ENCODE measurements at places on chromosomes 11 and 22.

DNA sequence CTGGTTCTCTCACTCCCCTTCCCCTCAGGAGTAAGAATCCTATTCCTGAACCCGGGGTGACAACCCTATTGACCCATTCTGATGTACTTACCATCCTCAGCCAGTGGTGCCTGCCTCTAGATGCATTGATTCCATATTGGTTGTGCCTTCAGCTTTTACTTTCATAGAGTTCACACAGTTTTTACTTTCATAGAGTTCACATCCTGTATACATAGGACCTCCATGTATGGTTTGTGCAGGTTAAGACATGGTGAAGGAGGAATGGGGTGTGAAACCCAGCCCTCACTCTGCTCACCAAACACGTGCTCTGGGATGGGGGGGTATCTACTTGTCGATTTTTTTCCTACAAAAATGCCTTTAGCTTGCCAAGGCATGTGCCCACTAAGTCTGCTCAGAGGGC lies 105.6 kb upstream of the TBCEL start:
- no peak for DNase-seq

- no peak for DNase-seq
Measured at GRCh38 chr11:61847914-61848581, 19.9 kb downstream of the FADS2 start.

DNA sequence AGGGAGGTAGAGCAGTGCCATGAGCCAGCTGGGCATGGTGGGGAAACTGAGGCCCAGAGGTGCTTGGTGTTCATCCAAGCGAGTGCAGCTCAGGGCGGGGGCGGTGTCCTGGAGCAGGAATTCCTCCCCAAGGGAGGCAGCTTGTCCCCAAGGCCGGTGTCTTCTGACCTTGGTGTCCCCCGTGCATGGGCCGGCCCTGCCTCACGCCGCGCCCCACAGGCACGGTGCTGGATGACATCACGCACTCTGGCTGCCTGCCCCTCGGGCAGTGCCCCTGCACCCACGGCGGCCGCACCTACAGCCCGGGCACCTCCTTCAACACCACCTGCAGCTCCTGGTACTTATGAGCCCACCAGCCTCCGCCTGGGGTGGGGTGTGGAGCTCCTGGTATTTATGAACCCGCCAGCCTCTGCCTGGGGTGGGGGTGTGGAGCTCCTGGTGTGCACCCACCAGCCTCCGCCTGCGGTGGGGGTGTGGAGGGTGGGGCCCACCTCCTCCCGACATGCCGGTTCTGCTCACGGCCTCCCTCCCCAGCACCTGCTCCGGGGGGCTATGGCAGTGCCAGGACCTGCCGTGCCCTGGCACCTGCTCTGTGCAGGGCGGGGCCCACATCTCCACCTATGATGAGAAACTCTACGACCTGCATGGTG lies 6.7 kb downstream of the MUC5B start:
- no peak for DNase-seq

DNA sequence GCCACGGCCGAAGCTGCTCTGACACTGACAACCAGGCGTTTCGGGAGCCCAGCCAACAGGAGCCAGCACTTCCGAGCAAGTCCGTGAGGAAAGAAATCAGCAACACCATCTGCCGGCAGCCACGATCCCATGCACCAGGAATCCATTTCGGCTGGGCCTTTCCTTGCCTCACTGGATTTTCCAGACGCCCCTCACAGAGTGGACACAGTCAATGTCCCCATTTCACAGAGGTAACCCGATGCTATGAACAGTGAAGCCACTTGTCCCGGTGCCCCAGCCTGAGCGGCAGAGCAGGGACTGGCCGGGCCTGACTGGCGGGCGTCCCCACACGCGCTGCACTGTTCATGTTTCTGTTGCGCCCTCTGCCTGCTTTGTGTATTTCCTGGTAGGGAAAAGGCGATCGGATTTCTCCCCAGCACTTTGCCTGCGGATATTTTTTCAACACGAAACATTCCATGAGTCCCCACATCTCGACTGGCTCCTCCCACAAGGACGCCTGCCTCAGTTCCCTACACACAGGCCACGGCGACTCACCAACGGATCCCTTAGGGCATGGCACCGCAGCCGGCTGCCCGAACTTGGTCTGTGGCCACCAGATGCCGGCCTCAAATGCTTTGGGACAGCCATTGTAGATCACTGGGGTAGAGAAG lies 55.3 kb downstream of the TRMU start:
- no peak for DNase-seq

DNA sequence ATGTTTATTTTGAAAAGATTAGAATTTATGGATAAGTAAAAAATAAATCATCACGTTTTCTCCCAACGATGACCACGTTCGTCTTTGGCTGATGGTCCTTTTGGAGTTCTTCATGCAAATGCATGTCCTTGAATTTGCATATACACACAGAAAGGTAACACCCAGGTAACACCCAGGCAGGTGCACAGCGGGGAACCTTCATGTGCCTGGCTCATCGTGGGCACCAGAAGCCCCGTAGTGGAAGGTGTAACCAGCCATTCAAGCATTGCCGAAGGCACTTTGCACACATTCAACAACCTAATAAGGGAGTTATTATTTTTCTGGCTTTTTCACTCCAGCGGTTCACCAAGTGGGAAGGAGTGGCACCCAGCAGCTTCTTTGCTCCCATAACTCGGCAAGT lies 404.6 kb downstream of the TBC1D22A start:
- no peak for DNase-seq

DNA sequence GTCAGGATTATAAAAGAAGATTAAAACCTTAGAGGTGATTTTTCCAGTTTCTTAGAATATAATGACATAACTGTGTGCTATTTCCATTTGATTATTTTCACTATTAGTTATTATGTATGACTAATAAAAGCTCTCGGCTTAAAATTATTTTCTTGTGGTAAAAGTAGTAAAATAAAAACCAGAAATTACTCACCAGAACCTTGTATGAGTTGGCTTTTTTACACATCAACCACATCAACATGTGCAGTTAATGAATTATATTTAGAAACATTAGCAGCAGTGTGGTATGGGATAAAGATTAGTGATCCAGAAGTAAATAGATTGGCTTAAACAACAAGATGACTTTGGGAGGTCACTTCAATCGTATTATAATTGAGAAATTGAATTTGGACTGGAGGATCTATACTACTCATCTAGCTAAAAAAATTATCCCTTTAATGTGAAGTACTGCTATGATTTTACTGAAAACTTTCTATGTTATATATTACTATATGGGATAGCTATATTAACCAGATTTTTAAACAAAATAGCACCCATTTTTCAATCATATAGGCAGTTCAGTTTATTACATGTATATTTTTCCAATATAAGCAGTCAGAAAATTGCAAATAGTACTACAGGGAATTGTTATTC lies 2.8 kb upstream of the BCO2 start:
- DNase-seq, result no peak

DNA sequence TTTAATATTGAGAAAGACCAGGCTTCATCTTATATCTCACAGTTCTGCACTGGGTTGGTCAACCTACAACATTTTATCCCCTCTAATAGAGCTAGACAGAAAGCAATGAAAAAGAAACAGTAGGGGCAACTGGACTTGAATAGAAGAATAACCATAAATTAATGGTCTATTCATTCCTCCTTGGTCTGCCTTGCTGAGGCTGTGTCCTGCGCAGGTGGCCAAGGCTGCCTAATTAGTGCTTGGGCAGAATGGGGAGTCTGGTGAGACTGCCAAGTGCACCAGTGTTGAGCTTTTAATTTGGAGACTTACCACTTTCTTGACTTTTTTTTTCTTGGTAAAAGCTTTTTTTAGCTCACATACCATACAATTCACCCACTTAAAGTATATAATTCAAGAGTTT lies 35.0 kb upstream of the SPON1 start:
- no peak for DNase-seq

GRCh38 chr11:113377681-113378412 lies 9.7 kb upstream of the ANKK1 start:
- no peak for DNase-seq

GRCh38 chr22:43118953-43119458 lies 8.5 kb downstream of the BIK start:
- DNase-seq, result no peak

DNA sequence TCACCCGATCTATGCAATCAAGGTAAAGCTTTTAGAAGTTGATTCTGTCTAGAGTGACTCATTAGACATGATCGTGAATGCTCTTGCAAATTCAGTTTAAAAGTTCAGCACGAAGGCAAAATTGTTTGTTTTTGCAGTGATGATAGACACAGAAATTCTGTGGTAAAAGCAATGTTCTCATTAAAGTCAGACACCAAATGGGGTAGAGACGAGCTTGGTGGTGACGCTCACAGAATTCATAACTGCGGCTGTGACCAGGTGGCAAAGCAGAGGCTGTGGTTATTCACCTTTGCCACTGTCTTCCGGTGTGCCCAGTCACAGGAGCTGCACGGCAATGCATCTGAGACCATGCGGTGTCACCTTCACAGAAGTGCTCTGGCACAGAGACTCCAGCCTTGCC lies 83.4 kb downstream of the WNT7B start:
- no peak for DNase-seq

- no peak for DNase-seq
Measured at GRCh38 chr11:134785059-134785458, 373.0 kb upstream of the B3GAT1 start.

- no peak for DNase-seq
Measured at GRCh38 chr11:104033134-104033533, 3.3 kb upstream of the DDI1 start.

DNA sequence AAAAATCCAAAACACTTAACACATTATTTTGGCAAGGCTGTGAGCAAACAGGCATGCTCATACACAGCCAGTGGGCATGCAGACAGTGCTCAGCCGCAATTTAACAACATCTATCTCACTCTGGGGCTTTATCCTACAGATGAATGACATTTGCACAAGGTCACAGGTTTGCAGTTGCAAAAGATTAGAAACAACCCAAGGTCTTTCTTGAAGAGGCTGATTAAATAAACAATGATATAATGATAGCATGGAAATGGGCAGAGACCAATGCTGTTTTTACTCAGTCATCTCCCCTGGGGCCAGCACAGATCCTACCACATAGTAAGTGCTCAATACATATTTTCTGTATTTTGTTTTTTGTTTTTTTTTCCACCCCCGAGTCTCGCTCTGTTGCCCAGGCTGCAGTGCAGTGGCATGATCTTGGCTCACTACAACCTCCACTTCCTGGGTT lies 9.4 kb downstream of the A4GALT start:
- DNase-seq, result no peak

- no peak for DNase-seq
Measured at GRCh38 chr11:1112351-1113191, 37.9 kb downstream of the MUC2 start.

- DNase-seq, result no peak
Measured at GRCh38 chr22:17162731-17163130, 3.7 kb upstream of the HDHD5 start.

All from hematopoietic multipotent progenitor cell treated with erythropoietin and hydrocortisone succinate and interleukin-3 and kit ligand, for 6 days (in vitro differentiated cells).